ENCODE measurements at places on chromosomes 5 and 9.
A peak's percentile ranks its signal among the peaks of the same experiment; 100 is the strongest.

GRCh38 chr5:132103969-132104391 lies 30.4 kb downstream of the CSF2 start:
- peak; percentile 19 for DNase-seq

DNA sequence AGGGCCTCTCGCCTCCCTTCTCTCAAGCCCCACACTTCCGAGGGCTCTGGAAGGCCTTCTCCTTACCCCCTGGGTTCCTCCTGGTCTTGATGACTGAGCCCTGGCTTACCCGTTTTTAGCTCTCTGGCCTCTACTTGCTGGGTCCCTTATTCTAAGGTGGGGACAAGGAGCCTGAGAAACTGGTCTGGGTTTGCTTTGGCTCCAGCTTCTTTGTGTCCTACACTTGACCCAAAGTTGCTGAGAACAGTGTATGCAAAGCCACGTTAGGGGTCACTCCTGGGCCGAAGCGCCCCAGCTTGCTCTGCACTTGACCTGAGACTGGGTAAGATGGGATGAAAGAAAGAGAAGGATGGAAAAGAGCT lies 788 bp downstream of the ZNF346 start:
- peak; percentile 8 for DNase-seq

DNA sequence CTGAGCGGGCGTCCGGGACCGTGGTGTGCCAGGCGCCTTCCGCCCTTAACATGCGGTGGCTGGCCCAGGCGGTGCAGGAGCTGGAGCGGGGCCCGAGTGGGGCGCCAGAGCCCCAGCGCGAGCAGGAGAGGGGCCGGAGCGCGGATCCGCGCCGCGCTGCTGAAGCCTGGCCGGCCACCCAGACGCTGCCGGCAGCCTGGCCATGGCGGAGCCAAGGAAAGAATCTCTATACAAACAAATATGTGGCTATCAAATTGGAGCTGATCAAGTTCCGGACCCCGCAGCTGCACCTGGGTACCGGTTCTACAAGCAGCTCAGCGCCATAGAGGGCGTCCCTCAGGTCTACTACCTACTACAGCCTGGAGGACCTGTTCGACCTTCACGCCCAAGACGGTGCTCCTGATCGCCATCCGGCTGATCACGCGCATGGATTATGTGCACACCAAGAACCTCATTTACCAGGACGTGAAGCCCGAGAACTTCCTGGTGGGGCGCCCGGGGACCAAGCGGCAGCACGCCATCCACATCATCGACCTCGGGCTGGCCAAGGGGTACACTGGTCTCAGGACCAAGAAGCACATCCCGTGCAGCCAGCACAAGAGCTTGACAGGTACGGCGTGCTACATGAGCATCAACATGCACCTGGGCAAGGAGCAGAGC lies 55.8 kb downstream of the JAK2 start:
- no peak for DNase-seq

GRCh38 chr9:77417566-77417965 lies 230.6 kb downstream of the GNA14 start:
- DNase-seq: no peak

DNA sequence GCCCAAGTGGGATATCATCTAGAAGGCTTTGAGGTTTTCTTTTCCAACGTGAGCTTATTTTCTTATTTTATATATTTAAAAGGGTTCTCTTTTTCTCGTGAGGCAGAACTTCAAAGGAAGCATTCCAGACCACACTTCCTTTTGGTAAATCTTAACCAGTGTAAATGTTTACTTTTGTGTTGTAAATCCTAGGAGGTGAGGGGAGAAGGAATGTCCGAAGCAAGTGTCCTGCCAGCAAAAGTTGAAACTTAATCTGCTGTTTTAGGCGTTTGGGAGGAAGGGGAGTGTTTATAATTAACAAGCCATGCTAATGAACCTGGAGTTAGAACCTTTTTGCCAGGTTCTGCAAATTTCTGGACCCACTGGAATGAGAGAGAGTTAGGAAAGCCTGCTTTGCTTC lies 37.9 kb downstream of the WWC1 start:
- DNase-seq: no peak

GRCh38 chr5:173324115-173325001 lies 3.9 kb downstream of the STC2 start:
- no peak for DNase-seq

GRCh38 chr5:99179206-99179605 lies 250.4 kb upstream of the CHD1 start:
- DNase-seq: no peak

- DNase-seq: no peak
Observed at GRCh38 chr5:125372694-125373631, 626.5 kb upstream of the ZNF608 start.

Data from CD4-positive, alpha-beta T cell treated with Interleukin-17A for 1 hour (primary cell).